Renal cortex interstitium (tissue), 15 donors: ENCODE measurements at places on chromosomes 16 and 17.

GRCh38 chr16:68310437-68310773 lies 341 bp downstream of the SLC7A6OS start:
- no peak for DNase-seq

DNA sequence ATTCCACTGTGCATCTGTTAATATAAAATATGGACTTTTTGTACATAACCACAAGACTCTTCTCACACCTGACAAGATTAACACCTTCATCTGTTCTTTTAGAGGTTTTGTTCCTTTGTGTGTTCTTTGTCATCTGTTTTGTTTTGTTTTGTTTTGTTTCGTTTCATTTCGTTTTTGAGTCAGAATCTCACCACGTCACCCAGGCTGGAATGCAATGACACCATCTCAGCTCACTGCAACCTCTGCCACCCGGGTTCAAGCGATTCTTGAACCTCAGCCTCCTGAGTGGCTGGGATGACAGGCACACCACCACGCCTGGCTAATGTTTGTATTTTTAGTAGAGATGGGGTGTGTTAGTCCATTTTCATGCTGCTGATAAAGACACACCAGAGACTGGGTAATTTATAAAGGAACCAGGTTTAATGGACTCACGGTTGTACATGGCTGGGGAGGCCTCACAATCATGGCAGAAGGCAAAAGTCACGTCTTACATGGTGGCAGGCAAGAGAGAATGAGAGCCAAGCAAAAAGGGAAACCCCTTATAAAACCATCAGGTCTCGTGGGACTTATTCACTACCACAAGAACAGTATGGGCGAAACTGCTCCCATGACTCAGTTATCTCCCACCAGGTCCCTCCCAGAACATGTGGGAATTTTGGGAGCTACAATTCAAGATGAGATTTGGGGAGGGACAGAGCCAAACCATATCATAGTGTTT lies 22.3 kb downstream of the C16orf90 start:
- no peak for DNase-seq

GRCh38 chr17:36611345-36612072 lies 10.1 kb downstream of the MRM1 start:
- no peak for DNase-seq

DNA sequence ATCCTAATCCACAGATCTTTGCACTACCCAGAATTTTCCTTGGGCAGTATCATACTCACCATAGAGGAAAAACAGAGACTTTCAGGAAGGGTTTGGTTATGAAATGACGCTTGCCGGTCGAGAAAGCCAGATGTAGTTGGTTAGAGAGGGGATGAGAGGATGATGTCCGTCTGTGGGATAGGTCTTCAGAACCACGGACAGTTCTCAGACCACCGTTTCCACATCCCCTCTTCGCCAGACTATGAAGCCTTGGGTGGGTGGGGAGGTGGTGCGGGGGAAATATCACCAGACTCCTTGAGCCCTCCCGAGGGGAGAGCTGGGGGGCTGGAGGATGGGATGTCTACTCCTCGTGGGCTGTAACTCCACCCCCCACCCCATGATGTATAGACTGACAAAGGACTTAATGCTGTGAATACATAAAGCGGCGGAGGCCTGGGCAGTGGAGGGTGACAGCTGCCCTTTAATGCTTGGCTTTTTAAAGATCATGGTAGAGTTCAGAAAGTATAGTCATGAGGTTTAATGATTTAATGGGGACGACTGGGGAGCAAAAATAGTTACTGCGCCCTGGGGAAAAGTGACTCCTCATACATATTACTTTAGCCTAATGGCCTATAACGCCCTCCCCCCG lies 96.6 kb downstream of the MRM1 start:
- DNase-seq: peak; percentile 52

GRCh38 chr17:44045486-44045885 lies 21.0 kb downstream of the LSM12 start:
- DNase-seq: no peak

- DNase-seq: peak; percentile 80
Observed at GRCh38 chr17:37489197-37490001, at the start of gene DUSP14. TSS of gene DUSP14 (plus strand) at chr17:37489891. CDS start at chr17:37512273, 22,382 bp downstream.

DNA sequence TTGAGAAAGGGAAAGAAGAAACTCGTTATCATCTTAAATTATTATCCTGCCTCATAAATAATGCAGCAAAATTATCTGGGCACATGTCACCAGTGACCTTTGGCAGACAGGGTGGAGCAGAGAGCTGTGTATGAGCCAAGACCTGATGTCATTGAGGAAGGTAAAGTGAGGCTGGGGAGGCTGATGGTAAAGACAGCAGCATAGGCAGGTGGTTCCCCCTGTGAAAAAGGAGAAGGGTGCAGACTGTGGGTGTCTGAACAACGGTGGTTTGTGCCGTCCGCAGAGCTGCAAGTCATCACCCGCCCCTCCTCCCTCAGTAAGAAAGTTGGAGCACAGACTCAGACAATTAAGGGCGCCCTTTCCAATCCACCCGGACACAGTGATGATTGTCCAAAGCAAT lies 30.8 kb upstream of the METTL16 start:
- DNase-seq: no peak

DNA sequence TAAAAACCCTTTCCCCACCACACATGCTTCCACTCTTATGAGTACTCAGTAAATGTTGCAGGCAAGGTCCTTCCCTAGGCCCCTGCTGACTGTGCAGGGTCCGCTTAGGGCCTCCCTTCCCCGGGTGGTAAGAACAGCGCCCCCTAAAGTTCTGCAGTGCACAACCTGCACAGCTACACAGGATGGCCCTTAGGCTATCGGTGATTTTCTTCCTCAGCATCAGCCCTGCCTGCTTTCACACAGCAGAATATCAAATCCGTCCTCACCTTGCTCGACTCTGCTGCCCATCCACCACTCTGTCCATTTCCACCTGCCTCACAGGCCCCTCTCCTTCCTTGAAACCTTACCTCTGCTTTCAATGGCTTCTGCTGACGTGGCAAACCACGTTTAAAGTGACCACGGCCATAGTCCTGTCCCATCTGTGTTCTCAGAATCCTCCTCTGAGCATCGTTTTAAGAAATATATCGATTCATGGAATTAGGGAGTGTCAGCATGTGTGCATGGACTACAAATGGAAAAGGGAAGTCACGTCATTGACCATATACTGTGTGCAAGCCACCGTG lies 51.4 kb upstream of the TMEM132E start:
- no peak for DNase-seq

DNA sequence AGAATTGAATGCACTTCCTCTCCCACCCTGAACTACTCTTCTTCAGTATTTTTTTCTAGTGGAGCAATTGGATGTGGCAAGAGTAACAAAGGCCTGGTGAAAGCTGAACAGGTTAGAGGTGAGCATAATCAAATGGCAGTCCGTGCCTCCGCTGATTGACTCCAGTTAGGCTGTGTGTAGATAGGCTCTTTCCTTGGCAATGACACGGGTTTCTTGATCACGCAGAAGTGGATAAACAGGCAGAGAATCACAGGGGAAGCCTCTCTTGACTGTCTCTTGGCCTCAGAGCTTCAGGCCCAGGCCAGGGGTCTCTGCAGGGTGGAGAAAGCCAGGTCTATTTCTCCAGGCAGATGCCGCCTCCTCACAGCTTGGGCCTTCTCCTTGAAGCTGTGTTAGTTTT lies 4.2 kb downstream of the CD300LB start:
- DNase-seq: no peak

DNA sequence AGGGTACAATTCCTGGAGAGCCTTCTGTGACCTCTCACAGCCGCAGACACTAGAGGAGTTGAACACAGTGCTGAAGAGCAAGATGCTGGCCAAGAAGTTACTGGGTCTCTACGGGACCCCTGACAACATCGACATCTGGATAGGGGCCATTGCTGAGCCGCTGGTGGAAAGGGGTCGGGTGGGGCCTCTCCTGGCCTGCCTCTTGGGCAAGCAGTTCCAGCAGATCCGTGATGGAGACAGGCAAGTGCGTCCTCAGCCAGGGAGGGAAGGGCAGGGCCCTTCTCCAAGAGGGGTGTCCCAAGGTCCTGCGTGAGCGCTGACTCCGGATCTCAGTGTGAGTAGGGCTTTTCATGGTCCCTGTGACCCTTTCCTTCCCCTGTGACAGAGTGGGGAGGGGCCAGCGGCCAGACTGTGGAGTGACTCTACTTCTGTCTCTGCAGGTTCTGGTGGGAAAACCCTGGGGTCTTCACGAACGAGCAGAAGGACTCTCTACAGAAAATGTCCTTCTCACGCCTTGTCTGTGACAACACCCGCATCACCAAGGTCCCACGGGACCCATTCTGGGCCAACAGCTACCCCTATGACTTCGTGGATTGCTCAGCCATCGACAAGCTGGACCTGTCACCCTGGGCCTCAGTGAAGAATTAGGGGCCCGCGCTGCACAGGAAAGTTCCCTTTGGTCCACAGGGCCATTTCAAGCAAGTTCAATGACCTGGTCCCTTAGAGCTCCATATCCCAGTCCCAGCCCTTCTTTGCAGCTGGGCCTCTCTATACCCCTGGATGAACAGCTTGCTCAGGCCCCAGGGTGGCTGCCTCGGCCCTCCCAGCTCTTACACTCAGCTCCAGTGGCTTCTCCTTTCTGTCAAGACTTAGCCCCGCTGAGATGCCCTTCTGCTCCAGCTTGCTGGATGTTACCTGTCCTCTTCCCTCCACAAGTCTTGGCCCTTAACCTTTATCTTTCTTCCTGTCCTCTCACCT lies 13.1 kb downstream of the MPO start:
- DNase-seq: no peak

DNA sequence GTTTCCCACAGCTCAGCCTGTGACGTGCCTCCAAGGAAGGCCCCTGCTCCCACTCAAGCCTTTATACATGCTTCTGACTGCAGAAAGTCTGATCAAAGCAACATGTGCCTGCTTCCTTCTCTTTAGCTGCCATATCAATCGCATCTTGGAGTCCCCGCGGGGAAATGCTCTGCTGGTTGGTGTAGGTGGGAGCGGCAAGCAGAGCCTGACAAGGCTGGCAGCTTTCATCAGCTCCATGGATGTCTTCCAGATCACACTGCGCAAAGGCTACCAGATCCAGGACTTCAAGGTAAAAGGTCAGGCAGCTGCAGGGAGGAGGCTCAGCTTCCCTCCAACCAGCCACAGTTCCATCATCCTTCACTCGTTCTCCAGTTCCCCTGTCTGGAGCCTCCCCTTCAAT lies 189.7 kb downstream of the ZNF18 start:
- DNase-seq: no peak

- no peak for DNase-seq
Observed at GRCh38 chr16:78552106-78552675, 452.7 kb downstream of the WWOX start.

DNA sequence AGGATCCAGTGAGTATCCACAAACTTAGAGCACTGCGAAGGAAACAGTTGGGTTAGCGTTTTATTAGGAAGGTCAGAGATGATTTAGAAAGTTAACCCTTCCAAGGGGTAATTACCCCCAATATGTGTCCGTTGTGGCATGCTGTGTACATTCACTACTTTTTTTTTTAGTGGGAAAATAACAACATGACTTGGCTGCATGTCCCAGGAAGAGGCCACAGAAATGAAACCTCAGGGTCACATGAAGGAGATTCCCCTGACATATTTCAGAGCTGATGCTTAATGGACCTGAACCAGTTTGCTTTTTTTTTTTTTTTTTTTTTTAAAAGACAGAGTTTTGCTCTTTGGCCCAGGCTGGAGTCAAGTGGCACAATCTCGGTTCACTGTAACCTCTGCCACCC lies 167.5 kb downstream of the PRKCA start:
- no peak for DNase-seq

GRCh38 chr17:30117675-30118081 lies 1.1 kb downstream of the NSRP1 start:
- DNase-seq: no peak

DNA sequence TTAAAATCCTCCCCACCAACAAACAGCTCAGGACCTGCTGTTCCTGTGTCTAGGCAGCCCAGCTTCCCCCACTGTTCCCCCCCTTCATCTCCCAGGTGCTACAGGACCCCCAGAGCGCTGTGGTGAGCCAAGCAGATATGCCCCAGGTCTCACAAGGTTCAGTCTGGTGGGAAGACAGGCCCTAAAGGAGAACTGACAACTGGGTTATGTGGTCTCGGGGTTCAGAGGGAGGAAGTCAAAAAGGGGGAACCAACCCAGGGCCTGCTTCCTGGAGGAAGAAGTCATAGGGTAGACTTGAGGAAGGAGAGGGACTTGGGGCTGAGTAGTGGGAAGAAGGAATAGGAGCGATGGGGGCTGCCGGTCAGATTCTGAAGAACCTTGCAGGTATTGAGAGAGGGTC lies 2.6 kb downstream of the RIPOR1 start:
- DNase-seq: no peak

DNA sequence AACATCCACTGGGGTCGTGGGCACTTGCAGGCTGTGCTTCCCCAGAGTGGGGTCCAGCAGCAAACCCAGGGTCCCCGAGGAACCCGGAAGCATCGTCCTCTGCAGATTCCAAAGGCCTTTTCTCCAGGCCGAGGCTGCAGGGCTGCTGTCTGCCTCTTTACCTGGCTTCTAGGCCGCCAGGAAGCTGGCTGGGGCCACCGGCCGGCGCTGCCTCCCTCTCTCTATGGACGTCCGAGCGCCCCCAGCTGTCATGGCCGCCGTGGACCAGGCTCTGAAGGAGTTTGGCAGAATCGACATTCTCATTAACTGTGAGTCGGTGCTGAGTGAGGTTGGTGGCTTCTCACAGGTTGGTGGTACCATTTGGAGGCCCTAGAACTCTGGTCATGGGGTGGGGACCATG lies 5.6 kb downstream of the DECR2 start:
- no peak for DNase-seq

GRCh38 chr16:3988011-3988410 lies 107.5 kb upstream of the CREBBP start:
- DNase-seq: no peak

GRCh38 chr17:2034157-2034556 lies 4.2 kb downstream of the DPH1 start:
- DNase-seq: no peak

DNA sequence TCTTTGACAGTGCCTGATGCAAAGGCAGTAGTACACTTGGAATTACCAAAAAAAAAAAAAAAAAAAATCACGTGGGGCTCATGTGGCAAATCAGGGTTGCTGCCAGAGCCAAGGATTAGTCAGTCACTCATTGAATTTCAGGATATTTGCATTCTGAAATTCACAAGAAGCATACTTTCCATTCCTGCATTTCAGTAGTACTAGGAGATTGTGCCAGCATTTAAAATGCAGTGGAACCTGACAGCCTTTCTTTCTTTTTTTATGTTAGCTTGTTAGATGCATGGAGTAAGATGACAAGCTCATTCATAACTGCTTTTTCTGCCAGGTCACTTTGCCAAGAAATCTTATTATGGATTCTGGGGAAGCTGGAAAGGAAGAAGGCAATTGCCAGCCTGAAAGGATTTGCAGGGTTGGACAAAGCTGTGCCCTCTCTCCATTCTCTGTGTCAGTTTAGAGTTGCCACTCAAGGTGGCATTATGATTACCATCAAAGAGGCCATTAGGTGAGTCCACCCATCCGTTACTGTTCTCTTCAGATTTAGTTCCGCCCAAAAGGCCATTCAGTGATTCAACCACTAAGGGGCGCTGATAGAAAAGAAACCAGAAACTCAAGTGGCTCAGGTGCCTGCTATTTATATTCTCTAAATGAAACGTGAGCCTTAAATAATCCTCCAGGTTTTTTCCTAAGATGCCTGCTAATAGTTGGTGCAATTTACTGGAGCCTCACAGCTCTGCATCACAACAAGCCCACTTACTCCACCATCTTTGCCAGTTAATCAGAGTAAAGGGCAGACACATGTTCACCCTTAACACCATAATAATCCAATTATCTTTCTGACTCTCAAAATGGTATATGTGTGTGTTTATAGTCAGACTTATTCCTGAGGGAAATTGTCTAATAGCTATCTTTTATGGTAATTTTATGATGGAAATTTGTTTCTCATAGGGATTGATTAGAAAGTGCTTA lies 59.0 kb downstream of the TANGO6 start:
- DNase-seq: peak; percentile 40

- DNase-seq: no peak
Observed at GRCh38 chr17:70613681-70614080, 444.3 kb downstream of the KCNJ2 start.
